NCI-H1105 treated with DMSO at 0.1 percent for 48 hours (cell line): ENCODE measurements at places on chromosomes 16 and 17.

- DNase-seq, result peak; percentile 60
These were observed at the start of gene SPNS2 for GRCh38 chr17:4498461-4499397. Gene SPNS2 (plus strand): TSS chr17:4498881. CDS start chr17:4499048, 167 bp downstream.

- DNase-seq, result no peak
These were observed 6.7 kb downstream of the PRSS36 start for GRCh38 chr16:31143011-31143693.

- DNase-seq, result no peak
These were observed 2.6 kb downstream of the ZACN start for GRCh38 chr17:76081295-76082210.

DNA sequence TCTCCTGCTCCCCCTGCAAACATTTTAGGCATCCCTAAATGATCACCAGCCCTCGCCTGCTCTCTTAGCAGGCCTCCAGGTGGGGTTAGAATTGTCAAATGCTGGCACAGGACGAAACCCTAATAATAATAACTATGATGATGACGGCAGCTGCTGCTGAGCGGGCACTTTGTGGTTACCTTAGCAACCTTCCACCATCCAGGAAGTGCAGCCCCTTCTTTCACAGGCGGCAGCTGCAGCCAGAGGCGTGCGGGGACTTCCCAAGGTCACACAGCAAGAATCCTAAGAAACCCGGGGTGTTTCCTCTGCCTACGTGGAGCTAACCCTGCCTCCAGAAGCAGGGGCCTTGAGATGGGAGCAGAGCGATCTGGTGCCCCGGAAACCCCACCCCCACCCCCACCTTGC is 22.4 kb upstream of the EIF1 start:
- DNase-seq, result peak; percentile 89

- peak; percentile 26 for DNase-seq
These were observed 5.0 kb downstream of the TBKBP1 start for GRCh38 chr17:47698749-47699535.

DNA sequence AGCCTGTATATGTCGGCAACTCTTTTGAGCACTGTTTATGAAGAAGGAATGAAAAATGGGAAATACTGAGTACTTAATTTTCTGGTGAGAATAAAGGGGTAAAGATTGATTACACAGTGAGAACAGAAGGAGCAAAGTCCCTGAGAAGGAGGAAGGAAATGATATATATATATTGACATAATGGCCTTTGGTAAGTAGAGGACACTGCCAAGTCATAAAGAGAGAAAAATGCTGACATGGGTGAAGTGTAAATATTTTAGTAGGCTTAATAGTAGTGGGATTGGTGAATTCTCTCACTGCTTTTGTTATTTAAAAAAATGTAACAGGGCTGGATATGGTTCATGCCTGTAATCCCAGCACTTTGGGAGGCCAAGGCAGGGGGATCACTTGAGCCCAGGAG is 16.2 kb downstream of the VMP1 start:
- DNase-seq, result no peak

GRCh38 chr17:45223539-45224528 is 2.1 kb downstream of the FMNL1 start:
- no peak for DNase-seq

DNA sequence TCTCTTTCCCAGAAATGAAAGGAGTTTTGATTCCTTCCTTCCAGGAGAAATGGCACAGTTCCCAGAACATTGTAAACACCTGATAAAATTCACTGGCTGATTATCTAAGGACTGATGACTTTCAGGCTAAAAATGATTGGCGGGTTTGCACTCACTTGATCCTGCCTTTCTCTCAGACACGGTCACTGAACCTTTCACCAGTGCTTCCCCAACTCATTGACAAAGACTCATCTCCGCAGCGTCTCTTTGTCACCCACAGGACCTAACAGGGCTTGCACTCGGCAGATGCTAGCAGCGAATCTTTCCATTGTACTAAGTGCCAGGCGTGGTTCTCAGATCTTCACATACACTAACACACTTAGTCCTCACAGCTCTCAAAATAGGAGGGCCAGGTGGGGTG is 7.3 kb upstream of the DHRS7C start:
- peak; percentile 11 for DNase-seq

- DNase-seq, result no peak
These were observed 9.1 kb upstream of the PSMC3IP start for GRCh38 chr17:42586514-42587230.

DNA sequence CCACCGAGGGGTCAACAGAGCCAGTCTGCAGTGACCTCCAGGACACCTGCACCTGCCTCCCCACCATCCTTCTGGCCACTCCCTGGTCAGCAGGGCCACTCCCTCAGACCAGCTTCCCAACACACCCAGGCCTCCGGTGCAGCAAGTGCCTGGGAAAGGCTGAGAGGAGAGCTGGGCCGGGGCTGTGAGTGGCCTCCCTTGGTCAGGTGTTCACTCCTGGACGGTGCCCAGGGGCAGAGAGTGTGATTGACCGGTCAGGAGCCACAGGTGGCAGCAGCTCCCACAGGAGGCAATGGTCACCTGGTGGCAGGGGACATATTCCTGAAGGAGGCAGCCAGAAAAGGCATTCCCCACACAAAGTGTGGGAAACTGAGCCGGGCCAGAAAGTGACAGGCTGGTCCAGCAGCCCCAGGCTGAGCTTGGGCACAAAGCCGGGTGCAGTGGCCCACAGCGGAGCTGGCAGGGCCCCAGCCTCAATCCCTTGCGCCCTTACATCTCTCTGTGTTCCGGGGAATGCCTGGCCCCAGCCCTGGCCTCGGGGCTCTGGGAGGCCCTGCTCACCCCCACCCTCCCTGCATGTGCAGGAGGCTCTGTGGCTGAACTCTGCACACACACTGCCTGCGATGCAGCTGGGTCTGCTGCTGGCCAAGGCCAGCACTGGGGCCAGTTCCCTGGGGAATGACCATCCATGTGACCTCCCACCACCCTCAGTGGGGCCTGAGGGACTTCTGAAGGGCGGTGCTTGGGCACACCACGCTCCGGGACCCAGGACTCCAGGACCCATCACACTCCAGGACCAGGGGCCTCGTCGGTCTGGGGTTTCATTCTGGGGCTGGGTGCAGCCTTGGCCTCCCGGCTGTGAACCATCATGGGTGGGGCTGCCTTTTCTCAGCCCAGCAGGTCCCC is 1.2 kb upstream of the C17orf99 start:
- no peak for DNase-seq

- DNase-seq, result no peak
These were observed 75.3 kb downstream of the MRTFB start for GRCh38 chr16:14146445-14146844.

DNA sequence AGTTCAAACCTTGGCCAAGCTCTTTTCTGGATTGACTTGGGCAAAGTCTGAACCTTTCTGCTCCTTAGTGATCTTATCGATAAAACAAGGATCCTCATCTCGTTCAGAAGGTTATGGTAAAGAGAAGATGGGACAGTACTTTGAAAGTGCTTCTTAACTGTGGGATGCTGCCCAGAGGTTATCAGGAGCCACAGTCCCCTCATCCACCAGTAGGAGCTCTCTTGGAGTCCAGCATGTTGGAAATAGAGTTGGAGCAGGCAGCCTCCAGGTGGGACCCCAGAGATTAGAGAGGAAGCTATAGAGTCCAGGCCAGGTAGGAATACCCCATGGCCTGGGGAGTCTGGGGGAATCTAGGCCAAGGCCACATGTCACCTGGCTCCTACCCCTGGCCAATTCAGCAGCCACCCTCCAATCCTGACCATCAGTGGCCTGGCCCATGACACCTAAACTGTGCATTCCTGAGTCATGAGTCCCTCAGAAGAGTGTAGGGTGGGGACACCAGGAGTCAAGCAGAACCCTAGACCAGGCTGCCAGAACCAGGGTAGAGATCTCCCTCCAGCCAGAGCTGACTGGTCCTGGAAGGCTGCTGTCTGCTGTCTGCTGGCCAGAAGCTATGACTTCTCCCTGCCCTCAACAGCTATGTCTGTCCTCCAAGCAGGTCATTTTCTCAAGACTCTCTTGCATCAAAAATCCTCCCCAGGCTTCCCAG is 144.3 kb downstream of the AIPL1 start:
- DNase-seq, result no peak

GRCh38 chr17:17376362-17376761 is 73.2 kb downstream of the NT5M start:
- no peak for DNase-seq
